ENCODE measurements at places on chromosomes 11 and 22. TPM values are rescaled to one million over a fixed set of nuclear protein-coding genes. Genes with fewer than 3 reads are reported as not detected.

Gene BTBD18
- not detected for total RNA-seq

GRCh38 chr11:20011307-20011951 lies 148.8 kb downstream of the DBX1 start:
- DNase-seq, result no peak

DNA sequence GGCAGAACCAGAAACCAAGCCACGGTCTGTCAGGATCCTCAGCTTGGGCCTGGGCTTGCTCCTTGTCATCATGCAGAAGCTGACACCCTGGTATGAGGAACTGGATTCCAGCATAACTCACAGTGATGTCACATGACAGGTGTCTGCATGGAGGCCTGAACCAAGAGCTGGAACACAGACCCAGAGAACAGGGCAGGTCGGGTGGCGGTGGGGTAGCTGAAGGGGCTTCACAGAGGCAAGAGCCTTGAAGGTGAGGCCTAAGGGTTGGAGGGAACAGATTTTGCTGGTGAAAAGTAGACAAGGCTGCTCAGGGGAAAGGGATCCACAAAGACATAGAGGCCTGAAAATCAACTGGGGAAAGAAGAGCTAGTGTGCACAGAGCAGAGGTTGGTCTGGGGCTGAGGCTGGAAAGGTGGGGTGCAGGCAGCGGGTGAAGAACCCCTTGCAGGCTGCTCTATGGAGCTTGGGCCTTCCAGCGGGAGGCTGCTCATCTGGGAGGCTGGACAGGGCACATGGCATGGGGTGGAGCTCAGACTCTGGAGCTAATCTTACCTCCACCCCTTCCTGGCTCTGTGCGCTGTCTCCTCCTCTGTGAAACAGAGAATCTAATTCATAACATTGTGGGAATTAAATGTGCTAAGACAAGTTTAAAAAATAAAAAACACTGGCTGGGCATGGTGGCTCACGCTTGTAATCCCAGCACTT lies 18.4 kb upstream of the RPS3 start:
- DNase-seq, result no peak

DNA sequence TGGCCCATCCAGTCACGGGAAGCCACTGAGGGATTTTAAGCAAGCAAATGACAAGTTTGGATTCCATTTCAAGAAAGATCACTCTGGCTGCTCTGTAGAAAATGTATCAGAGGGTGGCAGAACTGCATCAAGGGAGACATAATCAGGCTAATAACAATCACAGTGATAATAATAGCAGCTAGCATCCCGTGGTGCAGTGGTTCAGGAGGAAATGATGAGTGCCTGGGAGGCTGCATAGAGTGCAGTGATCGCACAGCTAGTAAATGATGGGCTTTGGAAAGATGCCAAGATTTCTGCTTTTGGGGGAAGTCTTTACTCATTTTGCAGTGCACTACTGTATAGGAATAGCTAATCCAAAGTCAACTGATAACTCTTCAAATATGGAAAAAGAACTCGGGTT lies 35.8 kb downstream of the TNRC6B start:
- DNase-seq, result no peak

DNA sequence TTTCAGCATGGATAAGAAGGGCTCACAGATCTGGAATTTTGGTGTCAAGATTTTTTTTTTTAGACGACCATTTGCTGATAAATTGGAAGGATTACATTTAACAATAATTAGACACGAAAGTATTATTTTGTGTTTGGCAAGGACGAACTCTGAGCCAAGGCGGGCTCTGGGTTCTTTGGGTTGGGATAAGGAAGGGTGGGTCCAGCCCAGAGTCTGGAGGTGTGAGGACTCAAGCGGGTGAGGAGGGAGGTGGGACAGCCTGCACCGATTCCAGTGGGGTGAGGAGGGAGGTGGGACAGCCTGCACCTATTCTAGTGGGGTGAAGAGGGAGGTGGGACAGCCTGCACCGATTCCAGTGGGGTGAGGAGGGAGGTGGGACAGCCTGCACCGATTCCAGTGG lies 4.1 kb downstream of the B3GAT1 start:
- DNase-seq, result no peak

DNA sequence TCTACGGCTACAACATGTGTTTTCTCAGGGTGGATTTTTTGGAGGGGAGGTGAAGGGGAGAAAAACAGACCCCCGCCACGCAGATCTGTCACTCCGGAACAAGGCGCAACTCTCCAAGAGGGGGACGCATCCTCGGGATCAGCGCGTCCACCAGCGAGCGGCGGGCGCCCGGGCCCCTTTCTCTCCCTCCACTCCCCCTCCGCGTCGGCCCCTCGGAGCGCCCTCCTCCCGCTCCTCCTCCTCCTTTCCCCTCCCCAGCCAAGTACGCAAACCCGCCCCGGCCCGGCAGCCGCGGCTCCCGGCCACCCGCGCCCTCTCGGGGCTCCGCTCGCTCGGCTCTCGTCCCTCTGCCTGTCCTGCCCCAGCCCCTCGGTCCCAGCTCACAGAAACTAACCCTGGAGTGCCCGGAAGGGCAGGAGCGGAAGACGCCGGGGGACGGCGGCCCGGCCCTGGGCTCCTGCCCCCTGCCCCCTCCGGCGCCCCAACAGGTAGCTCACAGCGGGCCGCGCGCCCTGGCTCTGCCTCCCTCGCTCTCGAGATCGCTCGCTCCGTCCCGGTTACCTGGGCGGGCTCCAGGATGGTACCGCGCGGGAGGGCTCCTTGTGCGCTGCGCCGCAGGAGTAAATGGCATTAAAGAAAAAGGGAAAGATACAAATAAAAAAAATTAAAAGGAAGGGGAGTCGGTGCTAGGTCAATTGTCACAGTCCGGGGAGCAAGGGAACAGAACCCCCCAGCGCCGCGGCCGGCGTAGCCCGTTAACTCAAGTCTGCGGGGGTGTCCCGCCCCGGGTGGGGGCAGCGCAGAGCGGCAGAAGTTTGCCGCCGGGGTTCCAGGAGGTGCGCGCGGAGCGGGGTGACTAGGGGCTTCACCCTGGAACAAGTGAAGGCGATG lies 131.4 kb upstream of the C11orf58 start:
- no peak for DNase-seq

GRCh38 chr11:16867097-16867496 lies 128.7 kb downstream of the C11orf58 start:
- DNase-seq, result no peak

Gene ROBO3
- total RNA-seq, result 17.1 TPM

GRCh38 chr22:24695060-24695459 lies 79.5 kb downstream of the PIWIL3 start:
- DNase-seq, result no peak

DNA sequence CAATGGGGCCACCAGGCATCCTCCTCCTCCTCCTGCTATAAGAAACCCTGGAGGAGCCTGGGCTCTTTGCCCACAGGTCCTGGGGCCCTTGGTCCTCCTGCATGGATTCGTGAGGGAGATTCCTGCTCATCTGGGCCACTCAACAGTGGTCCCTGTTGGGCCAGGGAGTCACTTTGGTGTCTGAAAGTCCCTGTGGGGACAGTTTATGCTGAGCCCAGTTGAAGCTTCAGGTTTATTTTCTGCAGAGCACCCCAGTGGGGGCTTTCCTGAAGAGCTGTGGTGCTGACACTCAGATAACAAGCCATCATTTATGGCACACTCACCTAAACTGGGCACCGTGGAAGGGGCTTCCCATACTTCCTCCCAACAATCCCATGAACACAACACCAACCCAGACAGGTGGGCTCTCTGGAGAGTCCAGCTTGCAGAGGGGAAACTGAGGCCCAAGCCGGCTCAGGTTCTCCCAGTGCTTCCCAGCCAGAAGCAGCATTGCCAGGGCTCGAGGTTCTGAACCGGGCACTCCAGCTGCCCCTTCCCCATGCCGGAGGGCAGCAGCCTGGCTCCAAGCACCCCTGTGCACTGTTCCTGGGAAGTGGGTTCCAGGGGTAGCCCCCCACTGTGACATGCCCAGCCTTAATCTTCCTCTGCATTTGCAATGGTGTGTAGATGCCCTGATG lies 91.3 kb downstream of the MYEOV start:
- DNase-seq, result no peak

Gene SCGB1A1
- not detected for total RNA-seq

GRCh38 chr11:36300650-36301049 lies 4.6 kb downstream of the PRR5L start:
- DNase-seq, result no peak

- DNase-seq, result no peak
Measured at GRCh38 chr22:31239771-31240370, 27.8 kb downstream of the LIMK2 start.

DNA sequence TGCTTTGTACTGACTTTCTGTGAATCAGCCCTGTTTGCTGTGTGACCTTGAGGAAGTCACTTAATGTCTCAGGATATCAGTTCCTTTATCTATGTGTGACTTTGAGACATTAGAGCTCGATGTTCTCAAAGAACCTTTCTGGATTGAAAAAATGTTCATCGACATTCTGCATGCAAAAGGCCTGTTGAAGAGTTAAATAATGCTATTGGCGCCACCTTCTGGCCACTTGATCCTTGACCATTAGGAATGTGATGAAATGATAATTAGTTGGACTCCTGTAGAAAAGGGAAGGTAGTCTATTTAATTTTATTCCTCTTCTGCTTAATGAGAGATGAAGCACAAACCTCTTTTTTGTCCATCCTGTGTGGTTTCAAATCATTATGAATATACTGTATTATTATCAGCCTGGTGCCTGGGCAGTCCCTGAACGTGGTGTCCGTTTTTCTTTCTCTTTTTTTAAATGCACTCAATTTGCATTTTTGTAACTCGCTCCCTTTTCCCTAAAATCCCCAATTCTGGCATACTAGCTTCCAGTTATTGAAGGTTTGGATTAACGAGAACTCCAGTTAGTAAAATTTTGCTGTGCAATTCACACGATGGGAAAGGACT lies 20.7 kb downstream of the ELF5 start:
- DNase-seq, result peak; percentile 67

DNA sequence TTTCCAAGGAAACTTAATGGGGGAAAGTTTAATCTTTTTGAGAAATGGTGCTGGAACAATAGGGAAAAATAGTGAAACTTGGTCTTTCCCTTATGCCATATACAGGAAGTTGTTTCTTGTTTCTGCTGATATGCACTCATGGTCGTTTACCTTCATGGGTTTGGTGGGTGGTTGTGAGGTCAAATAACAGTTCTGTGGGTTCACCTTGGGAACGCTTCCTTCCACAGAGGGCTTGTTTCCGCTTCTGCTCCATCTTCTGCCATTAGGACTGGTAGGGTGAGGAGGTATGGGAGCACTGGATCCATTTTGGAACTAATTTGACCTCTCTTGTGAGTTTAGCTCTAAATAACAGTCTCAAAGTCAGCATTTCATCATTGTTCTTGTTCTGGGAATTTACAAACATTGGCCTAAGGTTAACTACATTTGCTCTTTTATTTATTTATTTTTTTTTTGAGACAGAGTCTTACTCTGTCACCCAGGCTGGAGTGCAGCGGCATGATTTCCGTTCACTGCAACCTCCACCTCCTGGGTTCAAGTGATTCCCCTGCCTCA lies 17.6 kb upstream of the RELA start:
- no peak for DNase-seq

Gene RAB38
- not detected for total RNA-seq

DNA sequence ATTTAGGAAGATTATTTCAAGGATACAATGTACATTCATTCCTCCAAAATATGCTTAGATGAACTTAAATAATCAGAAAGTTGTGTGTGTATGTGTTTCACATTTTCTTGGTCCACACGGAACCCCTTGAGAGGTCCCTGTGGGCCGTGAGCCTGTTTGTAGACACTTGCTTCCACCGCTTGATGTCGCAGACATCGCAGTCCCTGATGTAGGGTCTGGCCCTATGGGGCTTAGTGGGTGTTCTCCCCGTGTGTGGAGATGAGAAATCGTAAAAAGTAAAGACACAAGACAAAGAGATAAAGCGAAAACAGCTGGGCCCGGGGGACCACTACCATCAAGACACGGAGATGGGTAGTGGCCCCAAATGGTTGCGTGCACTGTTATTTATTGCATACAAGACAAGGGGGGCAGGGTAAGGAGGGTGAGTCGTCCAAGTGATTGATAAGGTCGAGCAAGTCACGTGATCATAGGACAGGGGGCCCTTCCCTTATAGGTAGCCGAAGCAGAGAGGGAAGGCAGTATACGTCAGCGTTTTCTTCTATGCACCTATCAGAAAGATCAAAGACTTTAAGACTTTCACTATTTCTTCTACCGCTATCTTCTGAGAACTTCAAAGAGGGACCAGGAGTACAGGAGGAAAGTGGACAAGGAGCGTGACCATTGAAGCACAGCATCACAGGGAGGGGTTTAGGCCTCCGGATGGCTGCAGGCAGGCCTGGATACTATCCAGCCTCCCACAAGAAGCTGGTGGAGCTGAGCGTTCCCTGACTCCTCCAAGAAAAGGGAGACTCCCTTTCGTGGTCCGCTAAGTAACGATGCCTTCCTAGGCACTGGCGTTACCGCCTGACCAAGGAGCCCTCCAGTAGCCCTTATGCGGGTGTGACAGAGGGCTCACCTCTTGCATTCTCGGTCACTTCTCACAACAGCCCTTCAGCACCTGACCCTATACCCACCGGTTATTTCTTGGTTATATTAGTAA lies 1.2 kb upstream of the APOBEC3C start:
- no peak for DNase-seq

GRCh38 chr22:22182990-22183264 lies 61.7 kb upstream of the VPREB1 start:
- no peak for DNase-seq

Gene CEP126
- total RNA-seq, result 0.72 TPM

GRCh38 chr11:36186340-36187175 lies 102.7 kb downstream of the COMMD9 start:
- DNase-seq, result no peak

Gene OR8D4
- total RNA-seq, result not detected

- DNase-seq, result no peak
Measured at GRCh38 chr22:22479999-22480532, 28.5 kb downstream of the ZNF280B start.

DNA sequence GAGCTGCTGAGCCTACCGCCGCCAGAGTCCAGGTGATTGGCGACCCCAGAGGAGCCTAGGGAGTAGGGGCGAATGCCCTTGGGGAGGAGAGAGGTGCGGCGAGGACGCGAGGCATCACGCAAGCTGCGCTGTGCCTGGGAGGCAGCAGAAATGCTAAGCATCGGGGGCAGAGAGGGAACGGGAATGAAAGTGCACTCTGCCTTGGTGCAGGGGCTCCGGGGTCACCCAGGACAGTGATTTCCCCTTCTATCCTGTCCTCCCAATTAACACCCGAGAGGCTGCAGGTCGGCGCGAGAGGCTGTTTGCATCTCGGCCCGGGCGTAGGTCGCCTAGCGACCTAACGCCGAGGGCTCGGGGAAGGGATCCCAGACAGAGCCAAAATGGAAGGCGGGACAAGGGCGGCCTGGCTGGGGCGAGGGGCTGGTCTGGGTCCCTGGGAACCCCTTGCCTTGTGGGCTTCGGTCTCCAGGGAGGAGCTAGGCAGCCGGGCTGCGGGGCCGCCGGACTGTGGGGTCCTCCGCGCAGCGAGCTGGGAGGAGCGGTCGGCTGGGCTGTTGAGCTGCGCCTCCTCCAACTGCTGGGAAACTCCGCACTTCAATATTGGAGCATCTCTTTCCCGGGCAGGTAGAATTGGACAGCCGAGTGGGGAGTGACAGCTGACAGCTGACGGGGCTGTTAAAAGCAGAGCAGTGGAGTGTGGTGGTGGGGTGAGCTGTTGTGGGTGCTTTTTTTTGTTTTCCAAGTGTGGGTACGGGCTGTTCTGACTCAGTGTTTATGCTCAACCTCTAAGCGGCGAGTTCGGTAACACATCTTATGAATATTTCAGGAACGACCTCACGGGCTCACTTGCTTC lies 657 bp downstream of the ELMOD1 start:
- no peak for DNase-seq
